ENCODE measurements at places on chromosomes 6 and 20.

GRCh38 chr6:109531446-109531845 lies 48.4 kb upstream of the ZBTB24 start:
- DNase-seq = no peak

GRCh38 chr6:163739408-163739725 lies 324.8 kb downstream of the QKI start:
- no peak for DNase-seq

DNA sequence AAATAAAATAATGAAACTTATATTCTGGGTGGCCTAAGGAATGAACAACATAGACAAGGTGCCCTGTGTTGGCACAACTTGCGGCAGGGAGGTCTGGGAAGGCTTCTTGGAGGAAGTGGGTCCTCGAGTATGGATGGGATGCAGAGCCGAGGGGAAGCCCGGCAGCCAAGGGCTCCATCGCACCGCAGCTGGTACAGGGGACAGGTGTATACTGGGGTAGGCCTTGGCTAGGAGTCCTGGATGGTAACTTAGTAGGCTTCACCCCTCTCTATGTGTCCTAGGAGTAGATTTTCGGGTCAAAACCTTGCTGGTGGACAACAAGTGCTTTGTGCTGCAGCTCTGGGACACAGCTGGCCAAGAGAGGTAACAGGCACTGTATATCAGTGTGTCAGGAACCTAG lies 28.0 kb downstream of the RAB44 start:
- no peak for DNase-seq

DNA sequence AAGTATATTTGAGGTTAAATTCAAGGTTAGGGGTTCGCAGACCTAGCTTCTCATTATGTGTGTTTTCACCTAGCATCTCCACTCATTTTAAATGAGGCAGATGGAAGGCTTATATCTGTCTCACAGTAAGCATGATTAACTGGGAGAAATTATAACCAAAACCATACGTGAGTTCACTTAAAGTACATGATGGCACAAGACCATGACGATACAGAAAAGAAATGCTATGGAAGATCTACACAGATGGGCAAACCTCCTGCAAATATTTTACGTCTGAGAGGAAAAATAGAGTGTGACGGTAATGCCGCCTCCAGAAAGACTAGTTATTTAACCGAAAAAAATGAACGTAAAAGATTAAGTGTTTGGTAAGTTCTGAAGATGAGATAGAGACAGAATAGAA lies 337.8 kb downstream of the FARS2 start:
- DNase-seq = no peak

GRCh38 chr6:53932516-53932915 lies 137.7 kb downstream of the LRRC1 start:
- no peak for DNase-seq

DNA sequence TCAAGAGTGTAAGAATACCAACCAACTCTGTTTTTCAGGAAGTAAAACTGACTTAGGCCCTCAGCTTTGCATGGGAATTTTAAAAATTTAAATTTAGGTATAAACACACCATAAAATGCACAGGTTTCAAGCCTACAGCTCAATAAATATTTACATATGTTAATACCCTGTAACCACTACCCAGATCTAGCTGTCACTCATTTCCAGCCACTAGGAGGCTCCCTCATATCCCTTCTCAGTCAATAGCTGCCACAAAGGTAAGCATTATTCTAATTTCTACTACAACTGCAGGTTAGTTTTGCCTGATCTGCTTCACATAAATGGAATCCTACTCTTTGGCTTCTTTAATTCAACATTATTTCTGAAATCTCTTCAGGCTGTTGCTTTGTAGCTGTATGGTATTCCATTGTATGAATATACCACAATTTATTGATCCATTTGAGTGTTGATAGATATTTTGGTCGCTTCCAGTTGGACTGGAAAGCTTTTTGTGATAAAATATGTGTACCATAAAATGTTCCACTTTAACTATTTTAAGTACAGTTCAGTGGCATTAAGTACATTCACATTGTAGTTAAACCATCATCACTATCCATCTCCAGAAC lies 32.5 kb upstream of the MEI4 start:
- no peak for DNase-seq

GRCh38 chr6:146545581-146545980 lies 1.9 kb downstream of the RAB32 start:
- DNase-seq = no peak

Measured in stimulated activated CD4-positive, alpha-beta T cell treated with anti-CD3 and anti-CD28 coated beads, Interleukin-2, amount 100 ng/mL, for 24 hours (primary cell).